Mesenchymal stem cell (in vitro differentiated cells and primary cell): ENCODE measurements at places on chromosomes 12 and 14.

- peaks cover 80% of the 10 kb centered on the region for H3K36me3 ChIP-seq
- DNase-seq: no peak
- no peak overlapping the region for H3K4me3 ChIP-seq
- H3K4me1 ChIP-seq: no peaks in the 10 kb centered on the region
- no peak overlapping the region for H3K27ac ChIP-seq
- H3K27me3 ChIP-seq: no peaks in the 10 kb centered on the region
Observed at GRCh38 chr12:55692631-55693322, 14.9 kb downstream of the ITGA7 start.

DNA sequence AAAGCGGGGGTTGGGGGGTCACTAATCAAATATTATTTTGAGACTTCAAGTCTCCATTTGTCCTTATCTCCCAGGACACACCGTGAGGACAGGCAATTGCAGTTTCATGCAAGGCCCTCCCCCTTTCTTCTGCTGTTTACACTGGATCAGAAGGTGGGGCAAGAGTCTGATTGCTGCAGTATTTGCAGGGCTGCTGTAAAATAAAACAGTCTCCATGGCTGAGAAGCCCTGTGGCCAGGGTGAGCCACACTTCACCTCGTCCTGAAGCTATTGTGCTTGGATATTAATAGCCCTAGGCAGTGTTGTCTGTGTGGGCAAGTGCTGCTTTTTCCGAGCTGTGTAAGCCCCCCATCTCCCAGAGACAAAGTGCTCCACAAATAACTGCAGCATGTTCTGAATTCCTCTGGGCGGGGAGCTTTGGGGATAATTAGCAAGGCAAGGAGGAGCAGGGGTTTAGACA lies 187.4 kb upstream of the NTF3 start:
- no peaks in the 10 kb centered on the region for H3K36me3 ChIP-seq
- H3K27ac ChIP-seq: no peak overlapping the region
- H3K4me1 ChIP-seq: no peaks in the 10 kb centered on the region
- H3K27me3 ChIP-seq: no peaks in the 10 kb centered on the region
- H3K4me3 ChIP-seq: no peak overlapping the region

DNA sequence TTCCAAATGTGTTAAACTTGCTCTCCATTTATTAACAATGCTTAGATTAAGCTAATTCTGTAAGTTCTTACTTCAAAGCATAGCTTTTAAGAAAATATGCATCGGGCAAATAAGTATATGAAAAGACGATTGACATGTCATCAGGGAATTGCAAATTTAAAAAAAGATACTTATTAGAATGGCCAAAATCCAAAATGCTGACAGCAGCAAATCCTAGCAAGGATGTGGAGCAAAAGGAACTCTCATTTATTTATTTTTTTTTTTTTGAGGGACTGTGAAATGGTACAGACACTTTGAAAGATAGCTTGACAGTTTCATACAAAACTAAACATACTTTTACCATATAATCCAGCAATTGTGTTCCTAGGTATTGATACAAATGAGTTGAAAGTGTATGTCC lies 779.5 kb upstream of the MDGA2 start:
- DNase-seq: no peak
- no peaks in the 10 kb centered on the region for H3K4me1 ChIP-seq
- no peak overlapping the region for H3K4me3 ChIP-seq

DNA sequence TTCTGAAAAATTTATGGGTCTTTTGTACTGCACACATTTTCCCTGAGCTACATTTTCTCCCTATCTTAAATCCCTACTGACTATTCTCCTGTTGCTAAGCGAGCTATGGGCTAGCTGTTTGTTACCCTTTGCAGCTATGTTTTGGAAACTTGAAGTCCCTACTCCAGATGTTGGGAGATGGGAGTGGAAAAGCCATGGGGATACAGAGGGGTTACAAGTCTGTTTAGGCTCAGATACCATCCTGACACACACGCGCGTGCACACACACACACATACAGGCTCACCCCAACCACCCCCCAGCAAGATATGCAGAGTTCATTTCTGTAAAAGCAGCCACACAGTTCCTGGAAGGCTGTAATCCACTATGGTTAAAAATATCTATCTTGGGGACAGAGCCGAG lies 15.8 kb downstream of the ATP5MC2 start:
- H3K36me3 ChIP-seq: peaks cover 21% of the 10 kb centered on the region
- H3K27me3 ChIP-seq: no peaks in the 10 kb centered on the region
- H3K27ac ChIP-seq: peak overlapping the region; percentile 100

DNA sequence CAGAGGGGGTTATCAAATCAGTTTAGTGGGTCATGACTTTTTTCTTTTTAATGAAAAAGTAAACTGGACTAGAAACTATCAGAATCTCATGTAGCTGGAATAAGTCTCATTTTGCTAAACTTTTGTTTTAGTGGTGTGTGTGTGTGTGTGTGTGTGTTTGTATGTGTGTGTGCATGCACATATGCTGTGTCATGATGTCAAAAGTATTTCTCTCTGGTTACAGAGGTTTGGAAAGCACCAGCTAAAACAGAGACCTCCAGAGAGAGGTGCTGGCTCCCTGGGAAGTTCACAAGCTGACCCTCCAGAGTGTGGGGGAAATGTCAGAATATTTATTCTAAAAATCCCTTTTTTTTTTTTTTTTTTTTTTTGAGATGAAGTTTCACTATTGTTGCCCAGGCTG lies 114.7 kb downstream of the LGMN start:
- no peak overlapping the region for H3K27ac ChIP-seq
- H3K4me3 ChIP-seq: no peak overlapping the region
- peaks cover 19% of the 10 kb centered on the region for H3K4me1 ChIP-seq
- H3K27me3 ChIP-seq: no peaks in the 10 kb centered on the region
- H3K36me3 ChIP-seq: peaks cover 22% of the 10 kb centered on the region

DNA sequence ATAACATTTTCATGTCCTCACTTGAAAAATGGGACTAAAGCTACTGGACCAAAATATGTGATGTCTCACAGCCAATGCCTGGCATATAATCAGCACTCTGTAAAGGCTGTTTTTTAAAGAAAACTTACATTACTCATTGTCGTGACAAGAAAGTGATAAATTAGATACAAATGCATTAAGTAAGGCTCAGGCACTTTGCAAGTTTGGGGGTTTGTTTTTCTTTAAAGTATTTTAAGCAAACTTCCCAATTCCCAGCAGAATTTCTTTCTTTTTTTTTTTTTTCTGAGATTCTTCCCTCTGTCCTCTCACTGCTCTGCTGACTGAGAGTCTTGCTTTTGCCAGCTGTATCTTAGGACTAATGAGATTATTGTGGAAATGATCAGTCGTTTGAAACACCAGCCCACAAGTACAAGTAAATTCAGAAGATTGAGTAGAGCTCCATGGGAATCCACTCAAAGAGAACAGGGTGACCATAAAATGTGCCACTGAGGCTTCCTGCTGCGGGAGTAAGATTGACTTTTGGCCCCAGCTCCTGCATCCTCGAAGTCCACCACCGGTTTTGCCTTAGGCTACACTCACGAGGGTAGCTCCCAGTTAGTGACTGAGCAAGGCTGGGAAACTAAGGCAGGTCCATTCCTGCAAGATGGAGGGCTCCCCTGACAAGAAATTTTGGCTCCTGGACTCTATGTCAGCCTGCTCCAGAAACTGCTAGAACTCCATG lies 82.8 kb downstream of the TMTC1 start:
- no peaks in the 10 kb centered on the region for H3K27me3 ChIP-seq
- H3K4me3 ChIP-seq: no peak overlapping the region
- no peak overlapping the region for H3K27ac ChIP-seq
- H3K36me3 ChIP-seq: no peaks in the 10 kb centered on the region
- DNase-seq: no peak
